NB4 (cell line): ENCODE measurements at places on chromosomes 16 and 17.

- DNase-seq = peak; percentile 30
These were observed 32.9 kb downstream of the SRCIN1 start for GRCh38 chr17:38572669-38573365.

DNA sequence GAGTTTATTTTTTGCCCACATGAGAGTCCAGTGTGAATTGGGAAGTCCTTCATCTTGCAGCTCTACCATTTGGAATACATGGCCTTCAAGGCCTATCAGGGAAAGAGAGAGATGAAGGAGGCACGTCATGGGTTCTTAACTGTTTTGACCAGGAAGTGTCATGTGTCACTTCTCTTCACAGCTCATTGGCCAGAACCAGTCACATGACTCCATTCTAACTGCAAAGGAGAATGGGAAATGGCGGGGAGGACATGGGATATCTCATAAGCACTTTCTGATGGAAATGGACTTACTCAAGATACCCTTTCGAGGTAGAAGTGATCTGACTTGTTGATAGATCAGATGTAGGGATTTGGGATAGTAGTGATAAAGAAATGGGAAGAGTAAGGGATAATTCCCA is 57.9 kb upstream of the CES5A start:
- no peak for DNase-seq

DNA sequence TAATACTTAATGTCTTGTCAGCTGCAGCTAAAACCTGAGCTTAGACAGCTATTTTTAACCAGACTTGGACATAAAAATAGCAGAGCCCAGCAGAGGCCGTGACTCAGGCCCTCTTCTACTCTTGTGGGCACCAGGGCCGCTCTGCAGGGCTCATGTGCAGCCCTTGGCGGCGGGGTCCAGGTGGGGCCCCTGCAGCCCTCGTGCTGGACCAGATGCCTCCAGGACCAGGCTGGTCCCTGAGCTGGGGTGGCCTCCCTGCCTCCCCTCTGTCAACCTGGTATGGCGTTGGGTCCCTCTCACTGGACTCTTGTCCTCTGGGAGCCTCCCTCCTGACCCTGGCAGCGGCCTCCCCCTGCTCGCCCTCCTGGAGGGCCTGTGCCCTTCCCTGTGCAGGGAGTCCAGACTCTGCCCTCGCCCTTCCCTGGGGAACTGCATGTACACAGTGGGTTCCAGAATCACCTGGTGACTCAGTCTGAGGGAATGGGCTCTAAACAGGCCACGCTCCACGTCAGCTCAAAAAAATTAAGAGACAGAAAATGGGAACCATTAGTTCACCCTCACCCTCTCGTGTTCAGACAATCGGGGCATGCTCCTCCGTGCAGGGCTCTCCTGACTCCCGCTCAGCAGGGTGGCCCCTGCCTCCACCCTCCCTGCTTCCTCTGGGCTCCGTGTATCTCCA is 9.7 kb downstream of the CDK5R1 start:
- DNase-seq = no peak

DNA sequence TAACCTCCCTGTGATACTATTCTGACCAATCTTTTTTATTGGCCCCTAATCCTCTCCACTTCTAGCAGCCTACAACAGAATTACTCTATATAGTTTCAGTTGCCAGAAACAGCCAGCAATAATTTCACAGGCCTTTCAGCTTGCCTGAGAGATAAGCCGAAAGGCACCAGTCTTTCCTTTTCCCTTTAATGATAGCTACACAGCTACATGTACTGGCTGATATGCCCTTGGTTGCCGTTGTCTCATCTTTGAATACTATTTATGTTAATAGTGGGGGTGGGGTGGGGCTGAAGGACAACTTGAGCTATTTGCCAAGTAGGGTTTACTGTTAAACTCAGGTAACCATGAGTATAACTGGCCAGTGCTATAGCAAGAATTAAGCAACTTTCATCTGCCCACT is 35.8 kb upstream of the RASL10B start:
- DNase-seq = no peak

DNA sequence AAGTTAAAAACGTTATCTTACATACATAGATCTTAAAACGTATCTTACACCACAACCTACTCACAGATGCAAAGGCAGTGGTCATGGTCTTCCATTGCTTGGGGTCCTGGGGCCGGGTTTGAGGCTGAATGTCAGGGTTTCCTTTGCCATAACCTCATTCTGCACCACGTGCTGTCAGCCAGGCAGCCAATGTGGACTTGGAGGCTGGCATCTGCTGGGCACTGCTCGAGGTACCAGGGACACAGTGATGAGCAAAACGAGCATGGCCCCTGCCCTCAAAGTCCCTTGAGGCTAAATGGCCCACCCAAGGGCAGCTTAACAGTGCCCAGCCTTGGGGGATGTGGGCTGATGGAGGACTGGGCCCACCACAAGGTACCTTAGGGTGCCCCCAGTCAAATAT is 35.8 kb upstream of the RGS9 start:
- DNase-seq = no peak
